ENCODE measurements at places on chromosomes 16 and 17. TPM values are rescaled to one million over a fixed set of nuclear protein-coding genes. Genes with fewer than 3 reads are reported as not detected.
A peak's percentile ranks its signal among the peaks of the same experiment; 100 is the strongest.

GRCh38 chr16:21101631-21102420 lies 48.8 kb downstream of the DNAH3 start:
- DNase-seq: peak; percentile 43

- DNase-seq: peak; percentile 35
Observed at GRCh38 chr16:77758046-77758445, 30.3 kb upstream of the VAT1L start.

- DNase-seq: peak; percentile 50
Observed at GRCh38 chr17:4947411-4948165, 742 bp downstream of the PFN1 start.

DNA sequence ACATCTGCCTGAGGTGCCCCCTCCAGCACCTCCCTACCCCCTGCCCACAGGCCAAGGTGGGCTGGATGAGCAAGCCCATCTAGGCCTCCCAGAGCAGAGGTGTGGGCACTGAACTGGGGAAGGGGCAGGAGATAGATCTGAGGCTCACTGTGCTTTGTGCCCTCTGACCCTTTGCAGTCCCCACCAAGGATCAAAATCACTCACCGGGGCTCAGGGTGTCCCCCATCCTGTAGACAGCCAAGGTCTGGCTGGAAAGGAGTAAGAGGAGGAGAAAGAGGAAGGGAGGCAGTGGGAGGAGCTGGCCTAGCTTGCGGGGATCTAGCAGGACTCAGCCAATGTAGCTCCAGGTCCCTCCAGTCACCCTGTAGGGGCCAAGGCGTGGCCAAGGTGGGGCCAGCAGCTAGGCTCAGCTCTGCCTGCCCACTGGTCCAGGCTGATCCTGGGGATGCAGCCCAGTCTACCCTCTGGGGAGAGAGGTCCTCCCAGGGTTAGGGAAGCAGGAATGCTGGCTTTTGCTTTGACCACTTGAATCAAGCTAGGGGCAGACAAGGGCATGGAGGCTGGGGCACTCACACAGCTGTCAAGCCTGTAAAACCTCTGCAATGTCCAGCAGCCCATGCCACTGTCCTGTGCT lies 1.8 kb downstream of the SLC12A4 start:
- peak; percentile 65 for DNase-seq

GRCh38 chr17:2053380-2054261 lies 1.3 kb upstream of the HIC1 start:
- peak; percentile 49 for DNase-seq

DNA sequence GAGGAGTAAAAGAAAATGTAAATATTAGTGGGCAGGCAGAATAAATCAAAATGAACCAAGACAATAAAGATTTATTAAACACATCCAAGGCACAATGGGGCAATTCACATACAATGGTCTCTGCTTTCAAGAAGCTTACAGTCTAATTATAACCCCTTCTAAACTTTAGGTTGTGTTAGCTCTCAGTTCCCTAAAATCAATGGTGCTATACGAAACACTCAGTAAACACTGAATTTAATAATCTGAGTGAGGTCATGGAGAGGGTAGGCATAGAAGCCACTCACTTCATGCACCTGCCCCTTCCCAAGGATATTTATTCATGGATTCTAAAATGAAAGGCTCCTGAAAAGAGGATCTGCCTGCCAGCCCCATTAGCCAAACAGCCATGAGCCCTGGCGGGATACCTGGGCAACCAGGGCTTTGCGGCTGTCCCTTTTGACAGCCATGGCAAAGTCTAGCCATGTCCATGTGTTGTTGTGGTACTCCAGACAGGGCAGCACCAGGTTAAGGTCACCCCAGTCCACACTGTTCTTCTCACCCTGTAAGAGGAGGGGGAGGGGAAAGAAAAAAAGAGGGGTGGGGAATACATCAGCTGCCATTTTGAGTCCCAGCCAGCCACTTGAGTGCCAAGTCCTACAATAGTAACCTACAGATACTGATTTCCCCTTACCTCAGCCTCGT lies 1.4 kb upstream of the RSKR start:
- DNase-seq: no peak

DNA sequence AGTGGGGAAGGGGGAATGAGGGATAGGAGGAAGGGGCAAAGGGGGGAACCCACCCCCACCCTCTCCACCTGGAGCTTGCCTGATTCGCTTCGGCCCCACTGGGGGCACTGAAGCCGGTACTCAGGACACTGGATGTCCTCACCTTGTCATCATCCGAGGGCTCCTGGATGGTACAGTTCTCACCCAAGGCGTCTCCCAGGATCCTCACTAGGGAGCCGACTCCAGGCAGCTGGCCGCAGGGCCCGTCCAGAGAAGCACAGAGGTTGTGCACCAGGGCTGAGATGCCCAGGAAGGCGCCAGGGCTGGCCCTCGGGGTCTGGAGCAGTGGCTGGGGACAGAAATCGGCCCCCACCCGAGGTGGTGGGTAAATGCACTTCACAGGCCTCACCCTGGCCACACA lies 92.3 kb downstream of the LITAF start:
- DNase-seq: no peak

DNA sequence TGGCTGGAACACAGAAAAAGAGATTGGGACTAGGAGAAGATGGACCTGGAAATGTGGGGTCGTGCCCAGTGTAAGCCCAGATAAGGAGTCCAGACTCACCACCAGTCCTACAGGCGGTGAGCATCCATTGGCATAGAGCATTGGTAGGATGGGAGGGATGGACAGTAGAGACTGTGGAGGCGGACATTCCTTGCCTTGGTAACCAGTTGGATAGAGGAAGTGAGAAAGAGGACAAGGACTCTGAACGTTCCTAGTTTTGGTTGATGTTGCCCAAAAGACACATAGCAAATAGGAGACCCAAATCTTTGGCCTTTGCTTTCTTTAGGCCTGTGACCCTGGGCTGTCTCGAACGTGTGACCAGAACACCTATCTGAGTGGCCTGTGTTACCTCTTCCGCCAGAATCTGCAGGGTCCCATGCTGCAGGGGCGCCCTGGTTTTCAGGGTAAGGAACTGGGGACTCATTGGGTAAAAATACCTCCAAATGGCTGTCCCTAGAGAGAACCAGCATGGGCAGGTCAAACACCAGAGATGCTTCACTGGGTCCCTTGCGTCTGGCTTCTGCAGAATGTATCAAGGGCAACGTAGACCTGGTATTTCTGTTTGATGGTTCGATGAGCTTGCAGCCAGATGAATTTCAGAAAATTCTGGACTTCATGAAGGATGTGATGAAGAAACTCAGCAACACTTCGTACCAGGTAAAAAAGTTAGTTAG lies 6.4 kb downstream of the ITGAL start:
- DNase-seq: no peak

DNA sequence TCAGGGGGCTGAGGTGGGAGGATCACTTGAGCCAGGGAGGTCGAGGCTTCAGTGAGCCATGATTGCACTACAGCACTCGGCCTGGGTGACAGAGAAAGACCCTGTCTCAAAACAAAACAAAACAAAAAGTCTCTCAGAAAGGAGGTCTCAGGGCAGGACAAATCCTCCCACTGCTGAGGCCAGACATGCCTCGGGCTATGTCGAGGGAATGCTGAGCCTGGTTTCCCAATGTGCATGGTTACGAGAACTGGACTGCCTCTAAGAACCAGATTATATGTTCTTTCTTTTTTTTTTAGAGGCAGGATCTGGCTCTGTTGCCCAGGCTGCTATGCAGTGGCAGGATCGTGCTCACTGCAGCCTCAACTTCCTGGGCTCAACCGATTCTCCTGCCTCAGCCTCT lies 27.6 kb downstream of the TRAP1 start:
- DNase-seq: no peak

DNA sequence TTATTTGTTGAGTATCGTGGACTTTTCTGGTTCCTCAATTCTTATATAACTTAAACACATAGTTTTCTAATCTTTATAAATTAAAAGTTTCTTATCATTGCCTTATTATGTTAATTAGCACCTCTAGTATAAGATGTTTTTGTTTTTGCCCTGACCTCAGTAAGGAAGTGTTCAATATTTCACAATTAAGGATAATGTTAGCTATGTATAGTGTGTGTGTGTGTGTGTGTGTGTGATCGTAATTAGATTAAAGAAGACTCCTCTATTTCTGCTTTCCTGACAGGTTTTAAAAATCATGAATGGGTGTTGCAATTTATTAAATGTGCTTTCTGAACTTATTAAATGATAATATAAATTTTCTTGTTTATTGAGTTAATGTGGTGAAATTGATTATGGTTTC lies 12.0 kb downstream of the IL21R start:
- DNase-seq: no peak

DNA sequence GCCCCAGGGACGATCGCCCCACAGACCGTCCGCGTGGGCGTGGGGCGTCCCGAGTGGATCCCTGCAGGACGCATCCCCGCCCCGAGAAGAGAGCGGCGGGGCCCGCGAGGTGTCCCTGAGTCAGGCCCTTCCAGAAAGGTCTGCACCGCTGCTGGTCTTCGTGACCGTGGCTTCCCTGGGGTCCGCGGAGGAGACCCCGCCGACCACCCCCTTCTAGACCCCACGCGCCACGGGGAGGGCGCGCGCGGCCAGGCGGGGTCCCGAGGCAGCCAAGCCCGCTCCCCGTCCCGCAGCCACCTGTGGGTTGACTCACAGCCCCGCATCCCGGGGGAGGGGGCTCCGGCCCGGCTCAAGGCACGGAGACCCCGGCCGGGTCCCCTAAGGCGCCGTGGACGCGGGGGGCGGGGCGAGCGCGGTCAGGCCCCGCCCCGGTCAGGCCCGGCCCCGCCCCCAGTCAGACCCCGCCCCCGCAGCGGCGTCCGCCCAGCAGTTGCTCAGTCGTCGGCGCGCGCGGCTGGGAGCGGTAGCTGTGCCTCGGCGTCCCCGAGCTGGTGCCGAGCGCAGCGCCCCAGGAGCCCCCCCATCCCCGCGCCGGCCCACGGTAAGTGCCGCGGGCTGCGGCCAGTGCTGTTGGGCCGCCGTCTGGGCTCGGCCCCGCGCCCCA lies at the start of gene BAIAP3:
Gene BAIAP3, plus strand, starts transcription at position 497 of the 664 bp plus-strand sequence. CDS start 4,905 bp downstream, outside the sequence.
- DNase-seq: no peak

DNA sequence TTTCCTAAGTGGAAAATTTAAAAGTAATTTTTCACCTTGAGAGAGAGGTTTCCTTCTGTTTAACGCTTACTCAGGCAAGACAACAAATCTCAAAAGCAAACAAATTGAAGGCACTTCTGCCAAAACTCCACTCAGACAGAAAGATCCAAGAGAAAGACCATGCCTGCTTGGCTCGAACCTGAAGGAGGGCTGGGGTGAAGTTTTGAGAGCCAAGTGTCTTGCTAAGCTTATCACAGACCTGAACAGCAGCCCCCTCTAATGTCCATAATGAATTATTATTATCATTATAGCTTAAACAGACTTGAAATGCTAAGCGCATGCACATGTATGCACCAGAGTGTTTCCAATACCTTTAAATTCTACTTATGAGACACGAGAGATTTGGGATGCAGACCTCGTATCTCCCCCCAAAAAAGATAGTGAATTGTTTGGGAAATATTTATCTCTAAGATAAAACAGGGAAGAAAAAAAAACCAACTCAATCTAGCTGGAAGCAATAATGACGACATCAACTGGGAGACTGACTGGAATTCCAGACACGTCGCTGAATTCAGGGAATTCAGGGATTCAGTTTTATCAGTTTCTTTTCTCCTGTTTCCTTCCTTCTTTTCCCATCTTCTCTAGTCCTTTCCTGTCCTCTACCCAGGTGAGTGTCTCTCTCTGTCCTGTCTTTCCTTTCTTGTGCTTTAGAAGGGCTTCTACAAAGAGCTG lies 473.2 kb downstream of the RBFOX1 start:
- no peak for DNase-seq

DNA sequence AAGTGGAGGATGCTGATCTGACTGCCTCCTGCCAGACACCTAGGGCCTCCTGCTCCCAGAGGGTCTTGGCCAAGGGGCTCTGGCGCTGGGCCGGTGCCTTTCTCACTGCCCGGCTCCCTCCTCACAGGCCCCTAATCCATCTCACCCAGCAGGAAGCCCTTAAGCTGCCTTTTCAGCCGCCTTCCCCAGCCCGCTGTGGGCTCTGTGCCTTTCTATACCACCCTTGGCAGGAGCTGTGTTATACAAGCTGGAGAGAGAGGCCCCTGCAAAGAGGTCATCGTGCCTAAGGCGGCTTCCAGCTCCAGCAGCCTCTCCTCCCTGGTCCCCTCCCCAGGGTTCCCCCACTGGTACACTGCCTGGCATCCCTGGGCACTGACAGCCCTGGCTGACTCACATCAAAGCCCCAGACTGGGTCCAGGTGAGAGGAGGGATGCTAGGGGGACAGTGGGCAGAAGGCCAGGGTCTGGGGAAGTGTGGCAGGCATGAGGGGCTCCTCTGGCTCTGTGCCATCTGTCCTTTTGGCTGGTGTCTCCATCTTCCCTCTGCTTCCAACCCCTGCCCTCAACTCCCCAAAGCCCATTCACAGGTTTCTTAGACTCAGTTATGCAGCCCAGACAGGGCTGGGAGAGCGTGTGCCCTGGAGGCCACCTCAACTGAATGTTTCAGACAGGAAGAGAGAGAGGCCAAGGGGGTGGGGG lies 15.3 kb upstream of the FZD2 start:
- DNase-seq: no peak

- no peak for DNase-seq
Observed at GRCh38 chr17:20184181-20184580, 175.0 kb downstream of the SPECC1 start.

DNA sequence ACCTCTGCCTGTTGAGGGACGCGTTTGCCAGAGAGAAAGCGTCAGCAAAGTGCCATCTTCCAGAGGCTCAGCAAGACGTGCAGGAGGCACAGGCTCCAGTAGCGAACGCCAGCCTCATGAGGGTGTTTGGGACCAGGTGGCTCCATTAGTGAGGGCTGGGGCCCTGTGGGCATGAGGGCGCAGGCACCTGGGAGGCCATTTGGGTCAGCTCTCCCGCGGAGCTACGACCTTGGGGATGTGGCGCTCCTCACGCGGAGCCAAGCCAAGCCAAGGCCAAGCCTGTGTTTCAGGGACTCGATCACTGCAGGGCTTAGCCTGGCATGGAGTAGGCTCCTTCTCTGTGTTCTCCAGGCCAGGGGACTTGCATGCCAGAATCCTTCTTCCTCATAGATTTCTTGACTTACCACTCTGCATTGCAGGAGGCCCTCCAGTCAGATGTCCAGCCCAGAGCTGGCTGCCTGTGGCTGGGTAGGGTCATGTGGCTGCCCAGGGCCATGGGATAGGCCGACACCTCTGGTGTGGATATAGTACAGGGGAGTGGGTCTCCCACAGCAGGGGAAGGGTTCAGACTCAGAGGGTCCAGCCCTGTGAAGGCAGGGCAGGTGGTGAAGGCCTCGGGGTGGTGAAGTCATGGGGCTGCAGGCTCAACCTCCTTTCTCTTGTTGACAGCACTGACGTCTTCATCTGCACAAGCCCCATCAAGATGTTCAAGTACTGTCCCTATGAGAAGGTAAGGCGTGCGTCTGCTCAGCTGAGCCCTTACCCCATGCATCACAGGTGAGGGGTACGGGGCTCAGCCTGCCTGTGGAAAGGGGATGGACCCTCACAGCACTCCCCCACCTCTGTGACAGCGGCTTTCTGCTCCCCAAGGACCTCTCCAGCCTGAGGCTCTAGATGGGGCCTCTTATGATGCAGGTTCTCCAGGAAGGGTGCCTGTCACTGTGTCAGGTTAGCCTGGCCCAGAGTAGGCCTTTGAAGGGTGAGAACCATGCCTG lies 19.6 kb downstream of the NT5M start:
- DNase-seq: no peak

- DNase-seq: no peak
Observed at GRCh38 chr16:66824006-66824405, 6.8 kb downstream of the NAE1 start.

Gene EPX
- polyA plus RNA-seq: not detected

Gene CLEC18A
- 0.42 TPM for polyA plus RNA-seq

Gene TBX2
- polyA plus RNA-seq: 3.0 TPM

Gene ST6GALNAC2
- 0.12 TPM for polyA plus RNA-seq

Gene MLYCD
- 2.0 TPM for polyA plus RNA-seq

Gene RASD1
- polyA plus RNA-seq: 8.9 TPM

Gene LGALS9
- 1.4 TPM for polyA plus RNA-seq

Gene TP53TG3C
- polyA plus RNA-seq: not detected

Gene ECI1
- 102 TPM for polyA plus RNA-seq

Gene KRT33B
- not detected for polyA plus RNA-seq

Gene ATMIN
- polyA plus RNA-seq: 30.4 TPM

Gene ANKFY1
- polyA plus RNA-seq: 11.9 TPM

Gene TBC1D3C
- 3.8 TPM for polyA plus RNA-seq
